ENCODE measurements at places on chromosomes 6 and 20. TPM values are rescaled to one million over a fixed set of nuclear protein-coding genes. Genes with fewer than 3 reads are reported as not detected.

DNA sequence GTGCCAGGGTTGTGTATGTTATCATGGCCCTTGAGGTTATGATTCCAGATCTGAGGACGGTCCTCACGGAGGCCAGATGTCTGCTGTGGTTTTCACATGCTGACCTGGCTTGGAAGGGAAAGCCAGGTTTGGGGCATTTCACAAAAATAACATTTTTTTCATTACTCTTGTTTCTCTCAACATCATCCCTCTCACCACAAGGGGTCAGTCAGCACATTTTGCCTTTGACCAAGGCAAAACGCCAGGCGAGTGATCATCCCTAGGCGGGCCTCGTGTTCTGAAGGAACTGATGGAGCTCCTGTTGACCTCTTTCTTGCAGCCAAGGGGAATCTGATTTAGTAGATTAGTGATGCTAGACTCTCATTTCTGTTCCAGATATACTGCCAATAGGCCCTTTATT, 133.5 kb downstream of the TBC1D7 start:
- DNase-seq, result no peak

DNA sequence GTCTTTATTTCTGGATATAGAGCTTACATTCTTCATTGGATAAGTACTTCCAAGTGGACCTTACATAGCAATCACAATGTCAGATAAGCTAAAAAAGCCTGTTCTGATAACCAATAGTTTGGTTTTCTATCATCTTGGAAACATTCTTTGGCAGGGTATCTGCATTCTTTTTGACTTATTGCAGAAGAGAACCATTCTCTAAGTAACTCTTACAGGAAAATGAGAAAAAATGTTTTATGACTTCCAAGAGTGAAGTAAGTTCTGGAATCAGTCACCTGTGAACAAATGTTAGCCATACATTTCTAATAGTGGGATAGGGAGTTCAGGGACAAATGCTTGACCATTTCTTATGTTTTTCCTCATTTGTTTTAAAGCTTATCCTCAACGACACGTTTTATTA, 564.0 kb downstream of the CD109 start:
- no peak for DNase-seq

Gene COL10A1
- total RNA-seq, result 0.40 TPM

Gene RNF146
- 59.4 TPM for total RNA-seq

Measured in spinal cord (tissue), 10 donors.